Smooth muscle cell of the brain vasculature (primary cell): ENCODE measurements at places on chromosomes 11 and 22.

DNA sequence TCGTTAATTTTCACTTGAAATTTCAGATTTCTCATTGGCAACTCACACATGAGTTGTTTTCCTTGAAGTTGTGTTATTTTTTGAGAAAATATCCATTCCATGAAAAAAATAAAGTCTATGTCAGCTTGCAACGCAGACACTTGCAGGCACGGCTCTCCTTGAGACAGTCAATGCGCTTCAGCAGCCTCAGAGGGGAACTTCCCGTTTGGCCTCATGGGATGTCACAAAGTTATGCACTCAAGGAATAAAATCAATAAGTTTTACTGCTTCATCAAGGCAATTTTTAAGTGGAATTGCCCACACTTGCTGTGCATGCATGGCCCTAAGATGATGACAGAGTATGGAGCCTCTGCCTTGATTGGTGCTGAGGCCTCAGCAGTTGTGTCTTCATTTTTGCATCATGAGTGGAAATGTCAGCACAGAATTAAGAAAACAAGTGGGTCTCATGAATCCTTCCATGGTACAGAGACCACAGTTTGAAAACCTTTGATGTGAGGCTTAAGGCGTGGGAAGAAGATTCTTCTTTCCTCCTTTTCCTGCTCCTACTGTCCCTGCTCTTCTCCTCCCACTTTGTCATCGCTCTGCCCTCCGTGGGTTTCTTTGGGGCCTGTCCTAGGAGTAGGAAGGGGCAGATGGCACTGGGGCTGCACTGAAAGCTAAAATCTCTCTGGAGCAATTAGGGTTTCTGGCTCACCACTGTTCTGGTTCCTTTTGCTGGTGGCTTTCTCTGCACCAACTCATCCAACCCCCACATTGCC, 509.0 kb upstream of the B3GAT1 start:
- DNase-seq: no peak

- DNase-seq: no peak
Measured at GRCh38 chr22:26210334-26210733, 41.1 kb downstream of the SEZ6L start.

DNA sequence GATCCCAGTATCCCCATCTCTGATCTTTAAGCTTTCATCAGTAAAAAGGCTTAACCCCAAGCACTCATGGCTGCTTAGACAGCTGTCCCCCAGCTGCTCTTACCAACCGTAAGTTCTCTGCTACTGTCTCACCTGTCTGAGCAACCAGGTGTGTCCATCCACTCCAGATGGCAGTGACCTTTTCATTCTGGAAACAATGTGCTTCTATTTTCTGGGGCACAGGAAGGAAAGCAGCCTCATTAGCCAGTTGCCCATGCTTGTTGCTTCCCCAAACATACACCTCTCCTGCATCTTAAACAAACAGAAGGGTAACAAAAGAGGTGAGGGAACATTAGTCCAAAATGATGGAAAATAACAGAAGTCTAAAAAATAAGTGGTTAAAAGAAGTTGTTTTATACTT, 24.4 kb downstream of the SERGEF start:
- no peak for DNase-seq

- DNase-seq: no peak
Measured at GRCh38 chr22:43630451-43630850, 181.7 kb downstream of the EFCAB6 start.

GRCh38 chr11:121722431-121723245, 269.9 kb upstream of the SORL1-AS1 start:
- DNase-seq: peak; percentile 99

DNA sequence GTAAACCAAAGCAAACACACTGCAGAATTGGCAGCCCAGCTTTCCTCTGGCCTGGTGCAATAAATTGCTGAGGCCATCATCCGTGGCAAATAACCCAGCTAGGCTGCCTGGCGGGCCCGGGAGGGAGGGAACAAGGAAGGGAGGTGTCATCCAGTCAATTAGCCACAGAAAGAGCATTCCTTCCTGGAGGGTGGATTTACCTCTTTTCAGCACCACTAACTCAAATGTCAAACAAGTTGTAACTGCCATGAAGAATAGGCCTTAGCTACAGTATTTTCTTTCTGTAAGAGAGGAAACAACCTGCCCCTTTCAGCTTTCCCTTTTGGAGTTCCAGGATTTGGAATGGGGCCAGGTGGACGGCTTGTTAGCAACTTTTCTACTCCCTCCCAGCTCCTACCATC, 163.8 kb upstream of the BDNF start:
- no peak for DNase-seq

- no peak for DNase-seq
Measured at GRCh38 chr11:112374486-112375140, 114.0 kb upstream of the PLET1 start.

GRCh38 chr11:2314136-2314524, 12.3 kb downstream of the TSPAN32 start:
- no peak for DNase-seq

GRCh38 chr11:69702239-69702691, 1.6 kb downstream of the FGF19 start:
- DNase-seq: no peak

DNA sequence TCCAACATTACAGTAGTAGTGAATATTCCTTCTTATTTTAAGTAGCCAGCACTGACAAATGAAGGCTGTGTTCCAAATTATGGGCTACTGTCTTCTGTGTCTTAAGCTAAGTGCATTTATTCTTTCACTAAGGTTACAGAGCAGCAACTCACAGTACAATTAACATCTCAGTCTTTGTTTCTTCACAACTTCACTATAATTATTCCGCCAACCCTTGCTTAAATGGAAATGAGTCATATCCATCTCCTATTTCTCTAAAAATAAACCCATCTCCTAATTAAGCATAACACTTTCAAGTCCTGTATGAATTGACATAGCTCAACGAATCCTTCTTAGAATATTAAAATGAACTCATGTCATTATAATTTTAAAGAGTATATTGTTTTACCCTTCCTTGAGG, 6.7 kb downstream of the ETS1 start:
- DNase-seq: no peak

DNA sequence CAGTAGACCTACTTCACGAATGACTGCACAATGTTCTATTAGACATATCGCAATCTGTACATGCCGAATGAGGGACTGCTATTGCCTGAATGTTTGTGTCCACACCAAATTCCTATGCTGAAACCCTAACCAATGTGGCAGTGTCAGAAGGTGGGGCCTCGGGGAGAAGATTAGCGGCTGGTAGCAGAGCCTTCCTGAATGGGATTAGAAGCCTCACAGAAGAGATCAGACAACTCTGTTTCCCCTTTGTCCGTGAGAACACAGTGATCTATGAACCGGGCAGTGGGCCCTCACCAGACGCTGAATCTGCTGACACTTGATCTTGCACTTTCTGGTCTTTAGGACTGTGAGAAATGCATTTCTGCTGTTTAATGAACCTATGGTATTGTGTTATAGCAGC, 33.1 kb downstream of the LRFN4 start:
- DNase-seq: no peak

DNA sequence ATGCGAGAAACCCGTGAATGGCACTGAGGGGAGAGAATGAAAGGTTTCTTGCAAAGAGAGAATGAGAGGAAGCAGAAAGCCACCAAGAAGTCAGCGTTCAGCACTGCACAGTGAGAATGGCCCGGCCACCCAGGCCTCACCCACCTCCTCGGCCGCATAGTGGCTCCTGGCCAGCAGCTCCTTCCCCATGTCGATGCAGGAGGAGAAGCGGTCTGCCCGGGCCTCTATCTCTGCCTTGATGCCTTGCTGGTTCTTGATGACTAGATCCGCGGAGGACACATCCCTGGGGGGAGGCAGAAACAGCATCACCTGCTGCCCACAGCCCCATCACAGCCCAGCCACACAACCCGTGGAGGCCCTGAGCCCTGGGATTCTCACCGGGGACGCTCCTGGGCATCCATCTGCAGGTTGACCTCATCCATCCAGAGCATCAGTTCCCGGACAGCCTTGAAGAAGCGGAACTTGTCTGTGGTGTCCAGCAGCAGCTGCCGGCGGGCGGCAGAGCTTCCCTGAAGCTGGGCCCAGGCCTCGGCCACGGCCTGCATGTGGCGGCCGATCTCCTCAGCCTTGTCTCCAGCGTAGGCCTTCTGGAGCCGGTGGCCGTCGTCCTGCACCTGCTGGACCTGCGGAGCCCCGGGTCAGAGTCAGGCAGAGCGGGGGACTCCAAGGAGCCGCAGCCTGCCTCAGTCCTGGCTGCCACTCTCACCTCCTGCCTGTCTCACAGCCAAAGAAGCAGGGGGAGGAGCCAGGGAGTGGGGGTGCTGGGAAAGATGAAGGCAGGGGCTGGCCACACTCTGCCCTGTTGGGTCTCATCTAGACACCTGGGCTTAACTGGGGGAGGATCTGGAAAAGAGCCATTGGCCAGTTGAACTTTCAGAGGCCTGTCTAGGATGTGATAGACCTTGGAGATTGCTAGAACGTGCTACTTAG, 12.2 kb upstream of the RBM4B start:
- DNase-seq: no peak

DNA sequence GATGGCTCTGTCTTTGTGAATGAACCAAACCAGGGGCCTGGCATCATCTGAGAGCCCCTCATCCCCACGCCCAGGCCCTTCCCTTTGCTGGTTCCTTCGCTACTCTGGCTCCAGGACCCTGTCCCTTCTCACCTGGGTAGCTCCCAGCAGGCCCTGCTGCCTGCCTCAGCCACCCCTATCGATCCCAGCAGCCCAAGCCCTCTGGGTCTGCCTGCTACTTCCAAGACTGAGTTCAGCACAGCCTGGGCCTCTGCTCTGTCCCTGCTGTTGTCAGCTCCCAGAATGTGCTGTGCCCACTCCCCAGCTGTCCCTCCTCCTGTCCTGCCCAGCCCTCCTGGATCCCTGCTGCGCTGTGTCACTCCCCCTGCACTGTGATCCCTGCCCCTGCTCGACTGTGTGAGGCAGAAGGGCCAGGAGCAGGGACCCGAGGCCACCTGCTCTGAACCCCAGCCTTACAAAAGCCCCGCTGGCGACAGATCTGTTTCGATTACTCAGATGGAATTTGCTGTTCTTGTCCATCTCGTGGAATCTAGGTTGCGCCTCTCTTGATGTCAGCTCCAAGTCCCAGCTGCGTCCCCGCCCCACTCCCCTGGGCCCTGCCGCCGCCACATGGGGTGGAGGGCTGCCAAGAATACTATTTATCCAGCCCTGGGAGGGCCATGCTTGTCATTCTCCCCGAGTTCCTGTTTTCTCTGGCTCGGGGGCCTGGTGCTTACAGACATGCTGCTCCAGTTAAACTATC, 13.0 kb downstream of the MRPL21 start:
- peak; percentile 96 for DNase-seq

GRCh38 chr11:101706541-101706940, 122.7 kb upstream of the TRPC6 start:
- DNase-seq: no peak

DNA sequence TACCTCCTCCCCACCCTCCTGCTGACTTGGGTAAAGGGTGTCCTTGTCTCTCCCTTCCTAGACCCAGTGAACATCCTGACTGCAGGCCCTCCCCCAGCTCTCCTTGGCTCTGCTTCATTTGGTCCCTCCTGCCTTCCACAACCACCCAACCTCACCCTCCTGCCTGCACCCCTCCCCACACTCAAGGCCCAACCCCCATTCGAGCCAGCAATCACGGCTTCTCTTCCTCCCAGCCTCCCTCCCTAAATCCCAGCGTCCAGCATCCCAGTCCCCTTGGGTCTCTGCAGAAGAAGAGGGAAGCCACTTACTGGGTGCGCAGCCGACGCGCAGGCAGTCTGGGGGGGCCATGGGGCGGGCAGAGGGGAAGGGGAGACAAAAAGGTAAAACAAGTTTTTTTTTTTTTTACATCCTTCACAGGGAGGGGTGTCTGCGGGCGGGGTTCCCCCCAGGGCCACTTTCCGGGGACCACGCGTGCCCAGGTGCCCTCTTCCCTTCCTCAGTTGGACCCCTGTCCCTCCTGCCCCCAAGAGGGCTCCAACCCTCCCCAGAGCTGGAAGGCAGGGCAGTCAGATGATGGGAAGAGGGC, 62.5 kb downstream of the SLC22A12 start:
- DNase-seq: no peak

DNA sequence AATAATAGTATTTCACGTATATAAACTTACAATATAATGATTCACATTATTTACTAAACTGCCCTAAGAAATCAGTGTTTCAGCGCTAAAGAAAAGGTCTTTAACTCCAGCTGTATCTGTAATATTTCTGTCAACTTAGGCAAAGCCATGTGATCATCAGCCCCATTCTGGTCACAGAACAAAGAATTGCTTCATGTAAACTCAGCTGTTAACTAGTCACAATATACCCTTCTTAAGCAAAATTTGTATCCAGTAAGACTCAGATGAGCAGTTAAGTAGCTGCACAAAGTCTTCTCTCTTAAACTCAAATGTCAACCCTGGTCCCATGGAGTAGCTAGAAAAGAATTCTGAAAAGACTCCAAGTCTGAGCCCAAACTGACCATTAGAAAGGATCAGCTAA, 26.6 kb downstream of the HPS5 start:
- DNase-seq: no peak
